ENCODE measurements at places on chromosomes 3 and 15.

- peak; percentile 86 for DNase-seq
These were observed 10.1 kb downstream of the AGTR1 start for GRCh38 chr3:148707601-148708380.

DNA sequence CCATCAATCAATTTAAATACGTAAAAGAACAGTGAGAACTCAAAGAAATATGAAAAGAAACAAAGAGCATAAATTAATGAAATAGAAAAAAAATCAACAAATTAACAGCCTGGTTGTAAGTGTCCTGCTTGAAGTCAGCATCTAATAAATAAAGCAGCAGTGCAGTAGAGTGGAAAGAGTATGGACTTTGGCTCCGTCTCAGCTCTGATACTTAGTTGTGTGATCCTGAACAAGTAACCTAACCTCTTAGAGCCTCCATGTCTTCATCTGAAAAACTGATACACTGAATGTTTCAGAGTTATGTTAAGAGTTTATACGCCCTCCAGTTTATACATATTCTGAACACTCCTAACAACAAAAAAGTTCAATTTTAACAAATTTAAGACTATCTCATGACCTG lies 44.6 kb downstream of the TFDP2 start:
- DNase-seq, result no peak

DNA sequence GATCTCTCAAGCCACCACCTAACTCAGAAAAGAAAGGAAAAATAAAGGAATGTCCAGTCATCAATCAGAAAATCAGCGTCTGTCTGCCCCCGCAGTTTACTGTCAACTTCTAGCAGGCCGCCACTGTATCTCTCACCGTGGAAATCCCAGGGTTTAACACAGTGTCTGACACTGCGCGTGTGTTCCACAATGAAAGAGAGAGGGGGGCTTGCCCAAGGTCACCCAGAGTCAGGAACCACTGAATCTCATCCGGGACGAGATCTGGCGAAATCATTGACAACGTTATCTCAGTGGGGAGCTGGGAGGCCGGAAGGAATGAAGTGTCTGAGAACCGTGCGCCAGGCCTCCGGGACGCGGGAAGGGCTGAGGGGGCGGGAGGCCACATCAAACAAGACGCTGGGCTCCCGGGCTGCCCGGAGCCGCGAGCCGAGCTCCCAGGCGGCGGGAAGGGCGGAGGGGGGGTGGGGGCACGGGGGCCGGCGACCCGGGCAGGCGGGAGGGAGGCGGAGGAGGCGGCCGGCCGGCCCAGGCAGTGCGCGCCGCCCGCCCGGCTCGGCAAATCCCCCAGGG lies 2.2 kb upstream of the HES1 start:
- peak; percentile 70 for DNase-seq

DNA sequence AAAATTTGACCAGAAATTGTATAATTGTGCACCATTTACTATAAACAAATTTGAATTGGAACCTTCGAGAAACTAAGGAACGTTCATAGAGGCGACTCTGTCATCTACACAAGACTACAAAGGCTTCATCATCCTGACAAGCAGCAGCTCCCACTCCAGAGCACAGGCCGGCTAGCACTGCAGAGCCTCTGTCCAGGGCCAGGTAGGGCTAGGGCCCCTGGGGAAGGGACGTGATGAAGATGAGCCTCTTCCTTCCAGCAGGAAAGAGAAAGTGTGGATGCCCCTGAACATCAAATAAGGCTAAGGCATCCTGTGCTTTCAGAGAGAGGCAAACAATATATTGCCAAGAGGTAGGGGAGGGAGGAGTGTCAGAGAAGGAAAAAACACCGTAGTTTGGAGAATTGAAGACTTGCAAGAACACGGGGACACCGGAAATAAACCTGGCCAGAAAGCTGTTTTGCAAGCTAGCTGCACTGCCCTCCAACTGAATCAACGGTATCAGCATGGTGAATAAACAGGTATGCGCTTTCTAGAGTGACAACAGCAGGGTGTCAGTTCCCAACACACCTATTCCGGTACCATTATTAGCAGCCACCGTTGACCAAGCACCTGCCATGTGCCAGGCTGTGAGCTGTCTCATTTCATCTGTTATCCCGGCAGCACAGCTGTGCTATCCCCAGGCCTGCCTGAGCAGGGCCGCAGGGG lies 12.4 kb downstream of the XXYLT1 start:
- DNase-seq, result no peak

- no peak for DNase-seq
These were observed 2.9 kb upstream of the TMEM266 start for GRCh38 chr15:76056931-76057330.

DNA sequence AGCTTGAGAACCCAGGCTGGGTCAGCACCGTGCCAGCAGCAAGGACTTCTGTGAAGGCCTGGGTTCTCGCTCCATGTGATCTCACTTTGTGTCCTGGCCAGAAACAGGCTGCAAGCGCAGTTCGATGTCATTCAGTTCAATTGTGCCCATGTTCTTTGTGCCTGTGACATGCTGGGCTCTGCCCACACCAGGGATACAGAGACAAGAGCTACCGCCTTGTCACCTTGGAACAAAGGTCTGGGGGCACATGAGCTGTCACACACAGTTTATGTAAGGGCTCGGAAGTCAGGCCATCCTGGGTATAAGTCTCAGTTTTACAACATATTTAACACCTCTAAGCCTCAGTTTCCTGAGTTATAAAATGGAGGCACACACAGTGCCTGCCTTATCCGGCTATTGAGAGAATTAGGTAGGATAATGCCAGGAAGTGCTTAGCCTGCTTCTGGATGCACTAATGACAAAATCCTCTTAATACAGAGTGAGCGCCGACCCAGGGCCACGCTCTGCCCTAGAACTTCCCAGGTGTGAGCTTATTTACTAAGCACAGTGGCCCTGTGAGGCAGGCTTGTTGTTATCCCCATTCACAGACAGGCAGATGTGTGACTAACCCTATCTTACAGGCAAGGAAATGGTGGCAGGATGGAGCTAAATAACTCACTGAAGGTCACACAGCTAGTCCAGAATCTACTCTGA lies 50.4 kb upstream of the LIMD1 start:
- no peak for DNase-seq

DNA sequence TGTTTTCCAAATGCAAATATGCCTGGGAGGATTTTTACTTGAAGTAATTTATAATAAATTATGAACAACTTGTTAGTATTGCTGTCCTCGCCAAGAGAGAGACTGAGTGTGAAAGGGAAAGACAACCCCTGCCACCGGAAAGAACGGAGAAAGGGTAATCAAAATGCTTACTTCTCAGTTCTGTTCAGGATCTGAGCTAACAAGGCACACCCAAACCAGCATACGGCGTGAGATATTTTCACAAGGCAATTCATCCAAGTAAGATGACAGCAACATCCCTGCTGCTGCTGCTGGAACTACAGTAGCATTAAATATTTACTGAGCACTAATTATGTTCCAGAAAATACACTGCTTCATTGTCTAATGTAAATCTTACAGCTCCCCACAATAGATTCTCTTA lies 96.1 kb downstream of the KBTBD8 start:
- DNase-seq, result peak; percentile 31

GRCh38 chr3:98521897-98522543 lies 682 bp downstream of the CLDND1 start:
- DNase-seq, result peak; percentile 46

- DNase-seq, result peak; percentile 70
These were observed 47.8 kb downstream of the SPRED1 start for GRCh38 chr15:38300395-38300794.

DNA sequence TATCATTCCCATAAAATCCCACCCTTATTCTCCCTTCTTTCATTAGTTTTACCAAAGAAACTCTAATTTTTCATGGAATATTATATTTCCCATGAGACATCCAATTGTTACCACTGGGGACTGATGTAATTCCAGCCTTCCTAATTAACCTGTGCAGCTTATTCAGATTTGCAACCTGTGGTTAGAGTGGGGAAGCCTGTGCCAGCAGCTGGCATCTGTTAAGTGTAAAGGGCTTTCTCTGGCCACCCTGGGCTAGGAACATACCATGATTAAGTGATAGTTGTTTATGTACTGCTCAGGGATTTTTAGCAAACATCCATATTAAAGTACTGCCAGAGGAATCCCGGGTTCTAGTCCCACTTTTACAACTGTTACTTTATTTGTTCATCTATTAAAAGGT lies 78.2 kb downstream of the TPRG1 start:
- DNase-seq, result no peak

DNA sequence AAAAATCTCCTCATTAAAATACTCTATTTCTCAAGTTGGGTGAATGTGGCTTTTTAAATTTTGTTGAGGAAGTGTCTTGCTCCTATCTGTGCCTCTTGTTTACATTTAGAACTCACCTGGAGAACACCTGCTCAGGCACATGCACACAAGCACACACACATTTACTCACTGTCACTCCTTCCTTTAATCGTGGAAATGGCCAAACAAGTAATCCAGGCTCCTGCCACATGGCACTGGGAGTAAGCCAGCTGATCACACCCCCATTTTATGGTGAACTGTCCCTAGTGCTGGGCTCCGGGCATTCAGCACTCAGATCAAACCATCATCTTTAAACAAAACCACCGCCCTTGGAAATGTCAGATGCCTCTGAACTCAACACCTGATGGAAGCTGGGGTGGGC lies 204.7 kb upstream of the BHLHE40 start:
- no peak for DNase-seq

DNA sequence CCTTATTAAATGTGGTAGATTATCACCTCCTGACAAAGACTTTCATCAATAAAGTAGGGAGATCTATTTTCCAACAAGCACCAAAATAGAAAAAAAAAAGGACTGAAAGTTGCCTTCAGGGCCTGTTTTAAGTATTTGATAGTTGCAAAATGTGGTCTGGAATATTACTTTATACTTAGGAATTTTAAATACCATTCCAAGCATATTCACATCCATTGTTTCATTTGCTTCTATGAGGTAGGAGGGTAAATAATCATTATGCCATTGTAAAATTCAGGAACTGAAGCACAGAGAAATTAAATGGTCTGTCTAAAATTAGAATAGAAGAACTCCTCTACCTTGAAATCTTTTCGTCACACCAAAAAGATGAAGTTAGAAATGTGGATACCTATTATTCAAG lies 110.0 kb downstream of the TMCC1 start:
- peak; percentile 21 for DNase-seq

- no peak for DNase-seq
These were observed 49.0 kb upstream of the DCLK3 start for GRCh38 chr3:36813305-36813704.

GRCh38 chr15:52086011-52086786 lies 26.4 kb downstream of the BCL2L10 start:
- DNase-seq, result no peak

DNA sequence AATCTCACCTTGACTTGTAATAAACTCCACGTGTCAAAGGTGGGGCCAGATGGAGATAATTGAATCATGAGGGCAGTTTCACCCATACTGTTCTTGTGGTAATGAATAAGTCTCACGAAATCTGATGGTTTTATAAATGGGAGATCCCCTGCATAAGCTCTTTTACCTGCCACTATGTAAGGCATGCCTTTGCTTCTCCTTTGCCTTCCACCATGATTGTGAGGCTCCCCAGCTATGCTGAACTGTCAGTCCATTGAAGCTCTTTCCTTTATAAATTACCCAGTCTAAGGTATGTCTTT lies 45.5 kb downstream of the SUCNR1 start:
- DNase-seq, result no peak

DNA sequence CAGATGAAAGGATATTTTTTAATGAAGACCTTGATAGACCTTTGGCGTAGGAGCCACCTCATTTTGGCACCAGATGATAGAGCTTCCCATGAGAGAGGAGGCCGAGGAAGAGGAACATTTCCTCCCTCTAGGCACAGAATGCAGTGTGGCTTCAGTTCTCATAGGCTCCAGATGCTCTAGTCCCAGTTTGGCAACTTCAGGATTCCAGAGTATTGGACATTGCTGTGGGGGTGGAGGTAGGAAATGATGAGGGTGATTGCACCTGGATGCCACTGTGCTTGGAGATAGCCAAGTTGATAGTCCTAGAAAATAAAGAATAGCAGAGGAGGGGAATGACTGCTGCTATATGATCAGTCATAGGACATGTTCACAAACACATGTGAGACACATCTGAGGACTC lies 58.3 kb upstream of the KY start:
- DNase-seq, result peak; percentile 8
